ENCODE measurements at places on chromosomes 6 and 20. TPM values are rescaled to one million over a fixed set of nuclear protein-coding genes. Genes with fewer than 3 reads are reported as not detected.

DNA sequence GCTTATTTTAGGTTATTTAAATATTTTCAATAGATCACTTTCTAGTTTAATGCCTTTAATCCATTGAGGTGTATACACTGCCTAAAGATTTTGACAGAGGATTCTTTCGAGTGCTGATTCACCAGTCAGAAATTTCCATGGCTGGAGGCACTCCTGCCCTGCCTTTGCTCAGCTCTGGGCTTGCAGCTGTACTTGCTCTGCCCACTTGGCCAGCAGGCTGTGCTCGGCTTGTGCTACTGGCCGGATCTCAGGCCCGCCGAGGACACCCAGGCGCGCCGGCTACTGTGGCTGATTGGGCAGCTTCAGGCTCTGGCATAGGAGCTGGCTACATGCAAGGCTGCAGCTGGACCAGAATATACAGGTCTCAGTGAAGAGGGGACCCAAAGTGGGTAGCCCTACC is 675.1 kb upstream of the MMS22L start:
- peak; percentile 57 for DNase-seq

KHDC1L gene
- total RNA-seq = not detected

DNA sequence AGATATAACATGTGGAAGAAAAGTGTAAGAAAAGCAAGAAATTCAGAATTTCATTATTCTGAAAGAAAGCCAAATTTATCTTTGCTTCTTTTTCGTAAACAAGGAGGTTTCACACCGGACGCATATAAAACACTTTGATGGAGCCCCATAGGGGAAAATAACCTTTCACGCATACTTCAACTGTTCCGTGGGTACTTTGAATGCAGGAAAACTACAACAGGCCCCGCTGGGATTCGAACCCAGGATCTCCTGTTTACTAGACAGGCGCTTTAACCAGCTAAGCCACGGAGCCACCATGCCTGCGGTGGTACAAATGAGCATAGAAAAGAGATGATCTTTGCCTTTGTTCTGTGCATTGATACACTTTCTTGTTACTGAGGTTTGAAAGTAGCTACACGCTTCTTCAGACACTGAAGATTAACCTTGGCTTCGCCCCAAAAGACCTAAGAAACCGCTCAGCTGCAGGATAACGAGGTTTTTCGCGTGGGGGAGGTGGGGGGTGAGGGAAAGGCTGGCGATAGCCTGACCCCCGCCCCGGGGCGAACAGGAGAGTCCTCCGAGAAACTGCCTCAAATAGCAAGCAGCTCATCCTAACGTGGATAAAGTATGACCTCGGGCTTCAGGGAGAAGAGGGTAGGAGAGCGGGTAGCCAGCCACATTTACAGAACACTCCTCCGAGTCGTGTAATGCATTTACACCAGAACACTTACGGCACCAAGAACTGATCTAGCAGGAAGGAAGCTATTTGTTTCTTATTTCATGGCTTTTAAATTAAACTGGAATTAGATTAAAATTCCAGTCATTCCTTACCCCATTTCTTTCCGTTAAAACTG is 5.3 kb upstream of the HMGN4 start:
- no peak for DNase-seq

GRCh38 chr6:127606131-127606562 is 29.2 kb downstream of the C6orf58 start:
- DNase-seq = peak; percentile 59

KIF25 gene
- total RNA-seq = 2.0 TPM

GRCh38 chr6:107786179-107786578 is 37.9 kb downstream of the SCML4 start:
- DNase-seq = peak; percentile 19

PLEKHG1 gene
- total RNA-seq = 2.2 TPM

SCRT2 gene
- total RNA-seq = 0.34 TPM

- no peak for DNase-seq
Observed at GRCh38 chr6:148524976-148525375, 182.3 kb downstream of the SASH1 start.

DNA sequence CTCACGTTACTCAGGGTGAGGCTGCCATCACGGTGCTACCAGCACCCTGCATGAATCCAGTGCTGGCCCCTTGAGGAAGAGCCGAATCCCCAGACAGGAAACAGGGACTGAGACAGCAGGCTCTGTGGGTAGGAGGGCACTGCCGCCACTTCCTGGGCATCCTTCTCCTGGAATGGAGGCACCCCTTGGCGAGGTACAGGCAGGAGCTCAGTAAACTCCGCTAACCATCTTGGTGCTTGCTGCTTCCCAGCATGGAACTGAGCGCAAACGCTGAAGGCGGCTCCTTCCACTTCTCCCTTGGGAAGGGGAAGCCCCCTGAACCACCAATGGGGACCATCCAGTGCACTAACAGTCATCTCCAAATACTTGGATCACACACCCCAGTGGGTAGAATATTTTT is 13.5 kb upstream of the CCDC167 start:
- no peak for DNase-seq

DNA sequence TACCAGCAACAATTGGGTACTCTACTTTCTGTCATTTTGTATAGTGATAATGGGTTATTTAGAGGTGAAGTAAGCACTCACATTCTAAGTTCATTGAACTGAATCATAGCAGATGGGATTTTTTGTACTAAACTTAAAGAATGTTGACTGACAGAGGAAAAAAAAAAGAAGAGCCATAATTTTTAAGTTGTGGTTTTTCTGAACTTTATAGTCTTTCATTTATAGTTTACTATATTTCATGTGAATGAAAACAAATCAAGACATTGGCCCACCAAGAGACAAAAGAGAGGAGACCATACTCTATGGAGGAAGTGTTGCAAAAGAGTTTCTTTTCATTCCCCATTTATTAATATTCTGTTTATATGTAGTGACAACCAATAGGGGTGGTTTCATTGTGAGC is 685.7 kb downstream of the BCKDHB start:
- DNase-seq = no peak

- no peak for DNase-seq
Observed at GRCh38 chr6:64590965-64591675, 955.5 kb downstream of the PHF3 start.

RIMS1 gene
- total RNA-seq = 2.3 TPM

PAK5 gene
- total RNA-seq = 0.44 TPM

- DNase-seq = no peak
Observed at GRCh38 chr6:62716719-62717118, 430.7 kb upstream of the KHDRBS2 start.

DNA sequence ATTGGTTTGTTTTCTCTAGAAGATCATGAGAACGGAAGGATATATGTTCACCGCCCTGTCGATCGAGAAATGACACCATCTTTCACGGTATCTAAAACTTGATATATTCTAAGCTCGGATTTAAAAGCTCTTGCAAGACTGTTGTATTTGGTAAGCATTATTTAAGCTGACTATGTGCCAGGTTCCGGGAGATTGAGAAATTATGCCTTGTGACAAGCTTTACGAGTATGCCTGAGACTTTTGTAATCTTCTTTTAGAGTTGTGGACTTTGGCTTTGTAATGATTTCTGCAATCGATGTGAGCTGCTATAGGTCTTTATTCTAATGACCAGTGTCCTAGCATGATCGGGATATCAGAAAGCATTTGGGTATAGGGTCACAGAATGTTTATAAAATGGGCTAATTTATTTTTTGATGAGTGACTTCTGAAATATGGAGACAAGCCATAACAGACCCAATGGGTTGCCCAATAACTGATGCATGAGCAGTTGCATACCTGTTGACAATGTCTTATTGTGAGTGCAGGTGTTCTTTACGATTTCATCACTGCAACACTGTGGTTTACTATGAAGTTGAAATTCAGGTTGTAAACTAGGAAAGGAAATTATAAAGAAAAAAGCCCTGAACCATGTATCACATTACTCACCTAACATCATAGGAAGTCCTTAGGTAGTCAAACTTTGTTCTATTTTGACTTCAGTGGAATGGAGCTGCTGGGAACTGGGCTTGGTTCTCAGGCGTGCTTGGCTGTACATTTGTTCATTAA is 14.0 kb downstream of the CDH26 start:
- no peak for DNase-seq

- DNase-seq = no peak
Observed at GRCh38 chr6:89655122-89655521, 16.6 kb upstream of the LYRM2 start.

- no peak for DNase-seq
Observed at GRCh38 chr6:163128324-163128723, 286.2 kb upstream of the QKI start.

SPDEF gene
- 0.15 TPM for total RNA-seq

DNA sequence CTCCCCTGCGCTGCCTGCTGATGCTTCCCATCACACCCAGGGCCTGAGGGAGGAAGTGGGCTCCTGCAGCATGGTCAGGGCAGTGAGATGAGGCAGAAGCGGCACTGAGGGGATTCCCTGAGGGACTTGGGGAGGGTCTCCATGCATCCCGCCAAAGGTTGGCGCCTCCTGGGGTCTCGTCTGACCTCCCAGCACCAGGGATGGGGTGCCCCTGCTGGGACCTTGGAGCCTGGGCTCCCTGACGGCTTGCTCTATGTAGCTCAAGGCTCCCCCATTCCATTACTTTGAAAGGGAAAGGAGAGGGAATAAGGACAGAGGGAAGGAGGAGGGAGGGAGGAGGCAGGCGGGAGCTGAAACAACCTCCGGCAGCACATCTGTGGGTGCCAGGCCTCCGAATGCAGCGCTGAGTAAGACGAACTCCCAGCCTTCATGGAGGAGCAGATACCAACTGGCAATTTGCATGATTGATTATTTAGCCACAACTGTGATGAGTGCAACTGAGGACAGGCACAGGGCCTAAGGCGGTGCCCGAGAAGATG is 259.3 kb downstream of the ERMARD start:
- no peak for DNase-seq

DNA sequence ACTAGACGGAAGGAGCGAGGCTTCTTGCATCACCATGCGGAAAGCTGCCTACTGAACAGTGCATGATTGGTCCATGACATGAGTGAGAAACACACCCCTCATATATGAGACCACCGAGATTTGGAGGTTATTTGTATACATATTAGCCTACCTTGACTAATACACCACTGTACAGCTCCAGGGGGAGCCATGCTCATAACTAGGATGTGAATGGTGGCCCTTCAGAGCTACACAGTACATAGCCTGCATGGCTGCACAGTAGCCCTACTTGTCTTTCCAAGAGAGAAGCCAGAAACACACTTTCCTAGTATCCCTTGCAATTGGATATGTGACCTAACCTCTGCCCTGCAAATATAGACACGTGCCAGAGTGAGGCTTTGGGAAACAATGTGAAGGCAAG is 21.8 kb upstream of the MCUR1 start:
- DNase-seq = no peak

COL21A1 gene
- total RNA-seq = 3.1 TPM

GRCh38 chr6:121222656-121223055 is 111.6 kb downstream of the TBC1D32 start:
- DNase-seq = no peak

DNA sequence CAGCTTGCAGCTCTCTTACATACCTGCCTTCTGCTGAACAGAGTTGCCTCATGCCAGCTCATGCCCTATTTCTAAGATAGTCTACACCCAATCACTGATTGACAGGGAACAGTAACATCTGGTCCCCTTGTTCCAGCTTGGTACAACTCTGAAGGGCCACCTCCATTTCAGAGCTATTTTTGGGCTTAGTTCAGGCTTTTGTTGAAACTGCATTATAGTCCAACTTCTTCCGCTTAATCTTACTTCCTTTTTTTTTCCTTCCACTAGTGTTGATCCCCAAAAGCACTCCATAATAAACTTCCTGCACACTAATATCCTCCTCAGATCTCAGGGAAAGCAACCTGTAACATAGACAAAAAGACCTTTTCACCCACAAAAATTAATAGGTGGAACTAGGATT is 65.7 kb upstream of the TNFRSF21 start:
- DNase-seq = no peak

TRIM27 gene
- total RNA-seq = 78.9 TPM

- no peak for DNase-seq
Observed at GRCh38 chr20:21661488-21662055, 43.9 kb upstream of the PAX1 start.

GTSF1L gene
- total RNA-seq = not detected
